PC-9 (cell line): ENCODE measurements at places on chromosomes 3 and 15. TPM values are rescaled to one million over a fixed set of nuclear protein-coding genes. Genes with fewer than 3 reads are reported as not detected.
A peak's percentile ranks its signal among the peaks of the same experiment; 100 is the strongest.

GRCh38 chr15:61629269-61629668 is 400.2 kb upstream of the RORA start:
- DNase-seq = no peak

IL17RB gene
- not detected in 2 replicates for total RNA-seq

- no peak for DNase-seq
These were observed 5.3 kb upstream of the GCSAM start for GRCh38 chr3:112138219-112138969.

DNA sequence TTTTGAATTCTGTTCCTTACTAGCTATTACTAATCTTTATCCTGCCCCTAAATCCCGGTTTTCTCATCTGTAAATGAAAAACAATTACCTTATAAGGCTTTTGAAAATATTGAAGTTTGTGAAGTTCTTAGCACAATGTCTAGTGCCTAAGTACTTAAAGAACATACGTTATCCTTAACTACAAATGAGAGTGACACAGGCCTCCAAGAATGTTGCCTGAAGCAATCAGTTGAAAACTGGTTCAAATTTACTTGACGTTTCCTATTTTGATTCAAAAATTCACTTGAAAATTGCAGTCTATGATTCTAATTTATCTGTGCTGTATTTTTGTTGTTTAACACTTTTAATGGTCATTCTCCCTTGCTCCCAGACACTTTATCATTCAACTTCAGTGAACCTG is 3.2 kb downstream of the SENP7 start:
- DNase-seq = peak; percentile 46

- no peak for DNase-seq
These were observed 168.8 kb downstream of the CHDH start for GRCh38 chr3:53677413-53677812.

OR5K2 gene
- total RNA-seq = not detected in 2 replicates

GALNT15 gene
- total RNA-seq = not detected in 2 replicates

PXK gene
- 3.3 and 4.4 TPM in 2 replicates for total RNA-seq
